ENCODE measurements at places on chromosomes 11 and 22.

GRCh38 chr11:2105511-2105910, 33.7 kb downstream of the IGF2 start:
- no peak for DNase-seq

GRCh38 chr11:124081483-124081882, 33.8 kb upstream of the VWA5A start:
- no peak for DNase-seq

- DNase-seq = no peak
Measured at GRCh38 chr11:1763336-1763795, 361 bp downstream of the CTSD start.

DNA sequence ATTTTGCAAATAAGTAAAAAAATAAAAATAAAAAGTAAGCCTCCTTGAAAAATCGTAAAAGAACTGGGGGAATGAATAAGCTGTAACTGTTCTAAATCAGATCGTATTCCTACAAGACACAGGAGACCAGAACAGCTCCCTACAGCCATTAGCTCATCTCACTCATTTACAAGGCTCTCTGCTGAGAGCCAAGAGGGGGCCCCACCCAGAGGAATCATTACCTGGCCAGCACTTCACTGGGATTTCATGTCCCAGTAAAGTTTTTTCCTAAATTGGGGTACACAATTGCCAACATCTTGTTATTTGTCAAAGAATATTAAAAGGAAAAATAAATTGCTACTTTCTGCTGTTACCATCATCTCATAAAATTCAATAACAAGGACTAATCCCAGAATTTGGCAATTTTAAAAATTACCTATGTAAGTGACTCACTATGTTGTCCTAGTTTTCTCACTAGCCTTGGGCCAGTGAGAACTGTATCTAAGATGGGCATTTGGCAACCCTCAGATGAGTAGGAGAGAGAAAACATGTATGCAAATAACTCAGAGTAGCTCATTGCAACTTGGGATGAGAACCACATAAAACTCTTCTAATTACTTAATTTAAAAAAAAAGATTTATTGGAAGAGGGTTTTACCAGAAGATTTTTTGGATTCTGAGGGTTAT, 18.4 kb upstream of the SMTN start:
- DNase-seq = no peak

GRCh38 chr11:76695133-76695532, 24.6 kb upstream of the LRRC32 start:
- DNase-seq = no peak

DNA sequence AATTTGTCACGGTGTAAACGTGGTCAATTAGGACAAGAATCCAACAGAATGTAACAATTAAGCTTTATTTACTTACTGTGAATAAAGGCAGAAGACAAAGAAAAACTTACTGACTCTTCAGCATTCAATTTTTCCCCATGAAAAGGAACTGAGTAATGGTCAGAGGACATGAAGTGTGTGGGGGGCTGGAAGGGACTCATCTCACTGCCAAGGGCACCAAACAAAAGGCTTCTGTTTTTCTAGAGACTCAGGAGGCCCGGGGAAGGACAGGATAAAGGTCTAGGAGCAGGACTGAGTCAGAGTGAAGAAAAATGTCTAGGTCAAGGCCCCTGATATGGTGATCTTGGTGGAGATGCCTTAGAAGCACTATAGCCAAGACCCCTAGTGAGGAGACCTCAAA, 564.2 kb upstream of the ANO5 start:
- no peak for DNase-seq

DNA sequence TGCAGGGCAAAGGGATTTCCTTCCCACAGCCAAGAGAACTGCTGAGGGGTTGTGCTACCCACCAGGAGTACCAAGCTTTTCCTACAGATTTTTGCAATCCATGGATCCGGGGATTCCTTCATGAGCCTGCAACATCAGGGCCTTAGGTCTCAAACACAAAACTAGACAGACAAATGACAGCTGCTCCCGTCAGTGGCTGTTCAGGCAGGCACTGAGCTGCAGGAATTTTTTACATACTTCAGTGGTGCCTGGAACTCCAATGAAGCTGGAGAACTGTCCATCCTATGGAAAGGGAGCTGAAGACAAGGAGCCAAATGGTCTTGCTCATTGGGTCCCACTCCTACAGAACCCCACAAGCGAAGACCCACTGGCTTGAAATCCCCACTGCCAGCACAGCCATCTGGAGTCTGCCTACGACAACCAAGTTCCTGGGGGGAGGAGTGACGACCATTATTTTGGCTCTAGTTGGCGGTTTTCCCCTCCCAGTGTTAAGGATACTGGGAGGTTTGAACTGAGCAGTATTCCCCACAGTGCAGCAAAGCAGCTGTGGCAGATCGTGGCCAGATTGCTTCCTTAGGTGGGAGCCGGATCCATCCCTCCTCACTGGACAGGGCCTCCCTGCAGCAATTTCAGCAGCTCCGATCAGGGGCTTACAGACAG, 157.7 kb upstream of the TMEM45B start:
- no peak for DNase-seq

- no peak for DNase-seq
Measured at GRCh38 chr11:33884601-33885000, 7.3 kb downstream of the LMO2 start.

DNA sequence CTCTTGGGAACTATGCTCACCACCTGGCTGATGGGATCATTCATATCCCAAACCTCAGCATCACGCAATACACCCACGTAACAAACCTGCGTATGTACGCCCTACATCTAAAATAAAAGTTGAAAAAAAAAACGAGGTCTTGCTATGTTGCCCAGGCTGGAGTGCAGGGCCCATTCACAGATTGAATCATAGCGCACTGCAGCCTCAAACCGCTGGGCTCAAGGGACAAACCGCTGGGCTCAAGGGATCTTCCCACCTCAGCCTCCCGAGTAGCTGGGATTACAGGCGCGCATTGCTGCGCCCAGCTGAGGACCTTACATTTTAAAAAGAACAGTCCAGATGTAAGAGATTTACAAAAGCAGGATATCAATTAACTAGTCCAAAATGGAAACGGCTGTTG, 41.9 kb upstream of the EMID1 start:
- no peak for DNase-seq

GRCh38 chr11:105588001-105588400, 21.9 kb upstream of the GRIA4 start:
- DNase-seq = no peak

GRCh38 chr11:80724366-80724765, 1283.5 kb upstream of the TENM4 start:
- DNase-seq = no peak

DNA sequence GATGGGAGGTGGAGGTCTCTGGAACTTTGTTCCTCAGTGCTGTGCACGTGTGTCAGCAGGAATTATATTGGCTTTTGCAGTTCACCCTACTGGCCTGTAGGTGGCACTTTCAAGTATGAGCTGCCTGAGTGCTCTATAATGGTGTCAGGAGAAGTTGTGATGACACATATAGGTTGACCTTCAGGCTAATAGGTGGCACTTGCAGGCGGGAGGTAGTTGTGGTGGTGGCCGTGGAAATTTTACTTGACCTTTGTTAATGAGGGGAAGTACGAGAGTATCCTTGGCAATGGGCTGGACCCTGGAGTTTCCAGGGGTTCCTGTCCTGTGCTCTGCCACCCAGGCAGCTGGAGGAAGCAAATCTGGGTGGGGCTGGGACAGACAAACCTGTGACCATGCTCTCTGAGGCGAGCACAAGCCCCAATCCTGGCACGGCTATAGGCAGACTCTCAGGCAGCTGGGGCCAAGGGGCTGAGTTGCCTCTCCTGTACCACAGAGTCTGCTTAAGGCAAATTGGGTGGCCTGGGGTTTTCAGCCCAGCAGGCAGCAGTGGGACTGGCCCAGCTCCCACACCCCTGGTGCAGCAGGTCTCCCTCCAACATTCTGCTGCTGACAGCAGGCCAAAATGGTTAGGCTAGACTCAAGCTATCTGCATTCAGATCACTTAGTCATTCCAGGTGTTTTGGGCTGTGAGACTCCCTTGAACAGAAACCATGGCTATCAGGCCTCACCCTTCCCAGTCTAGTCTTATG, 147.5 kb upstream of the CTSC start:
- DNase-seq = peak; percentile 25

- DNase-seq = no peak
Measured at GRCh38 chr11:34977089-34977912, 60.9 kb downstream of the PDHX start.

DNA sequence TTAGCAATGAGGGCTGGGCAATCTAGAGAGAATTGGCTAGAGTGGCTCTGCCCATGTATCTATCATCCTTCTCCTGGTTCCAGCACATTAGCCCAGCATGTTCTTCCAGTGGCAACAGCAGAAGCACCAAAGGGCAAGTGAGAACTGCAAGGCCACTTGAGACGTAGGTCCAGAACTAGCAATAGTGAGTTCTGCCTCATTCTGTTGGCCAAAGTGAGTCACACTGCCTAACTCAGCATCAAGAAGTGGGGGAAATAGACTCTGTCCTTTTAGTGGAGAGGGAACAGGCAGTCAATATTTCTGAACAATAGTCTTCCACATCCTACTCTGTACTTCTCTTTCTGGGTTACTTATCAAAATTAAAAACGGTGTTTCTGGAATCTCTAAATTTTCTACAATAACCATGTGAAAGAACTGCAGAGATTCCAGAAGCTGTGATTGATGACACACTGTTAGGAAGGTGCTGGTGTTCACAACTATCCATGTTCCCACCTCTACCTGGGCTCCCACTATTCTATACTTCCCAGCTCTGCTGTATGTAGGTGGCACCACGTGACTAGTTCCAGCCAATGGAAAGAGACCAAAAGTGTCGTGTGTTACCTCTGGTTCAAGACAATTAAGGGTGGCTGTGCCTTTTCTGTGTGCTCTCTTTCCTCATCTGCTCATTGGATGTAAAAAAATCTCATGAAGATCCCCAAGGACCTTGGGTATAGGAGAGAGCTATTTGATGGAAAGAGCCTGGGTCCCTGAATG, 23.4 kb upstream of the GRK3 start:
- DNase-seq = no peak

GRCh38 chr11:91786097-91786496, 438.5 kb upstream of the FAT3 start:
- DNase-seq = no peak

DNA sequence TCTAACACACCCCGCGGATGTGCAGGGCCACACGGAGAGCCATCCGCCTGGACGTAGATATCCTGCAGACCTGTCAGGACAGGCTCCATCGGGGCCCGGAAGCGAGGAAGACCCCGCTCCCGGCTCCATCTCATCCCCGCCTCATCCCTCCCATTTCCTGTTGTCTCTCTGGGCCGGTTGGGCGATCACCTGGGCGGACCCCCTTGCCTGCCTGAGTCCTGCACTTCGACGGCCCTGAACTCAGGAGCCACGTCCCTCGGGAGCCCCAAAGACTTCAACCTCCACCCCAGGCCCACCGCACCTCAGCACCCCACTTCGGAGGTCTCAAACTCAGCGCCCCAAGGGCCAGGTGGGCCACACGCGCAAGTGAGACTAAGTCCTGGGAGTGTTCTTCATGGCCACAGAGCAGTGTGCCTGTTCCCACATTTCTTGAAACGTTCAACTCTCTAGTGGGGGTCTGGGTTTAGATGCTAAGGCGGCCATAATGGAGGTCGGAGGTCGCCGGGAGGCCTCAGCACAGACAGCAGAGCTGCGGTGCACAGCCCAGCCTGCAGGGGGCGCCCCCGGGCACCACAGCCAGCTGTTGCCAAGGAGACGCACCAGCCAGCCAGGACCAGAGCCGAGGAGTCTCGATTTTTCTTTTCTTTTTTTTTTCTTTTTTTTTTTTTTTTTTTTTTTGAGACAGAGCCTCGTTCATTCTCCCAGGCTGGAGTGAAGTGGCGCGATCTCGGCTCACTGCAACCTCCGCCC, 26.0 kb upstream of the FADD start:
- no peak for DNase-seq

GRCh38 chr11:25734591-25735211, 597.2 kb upstream of the ANO3 start:
- DNase-seq = no peak

DNA sequence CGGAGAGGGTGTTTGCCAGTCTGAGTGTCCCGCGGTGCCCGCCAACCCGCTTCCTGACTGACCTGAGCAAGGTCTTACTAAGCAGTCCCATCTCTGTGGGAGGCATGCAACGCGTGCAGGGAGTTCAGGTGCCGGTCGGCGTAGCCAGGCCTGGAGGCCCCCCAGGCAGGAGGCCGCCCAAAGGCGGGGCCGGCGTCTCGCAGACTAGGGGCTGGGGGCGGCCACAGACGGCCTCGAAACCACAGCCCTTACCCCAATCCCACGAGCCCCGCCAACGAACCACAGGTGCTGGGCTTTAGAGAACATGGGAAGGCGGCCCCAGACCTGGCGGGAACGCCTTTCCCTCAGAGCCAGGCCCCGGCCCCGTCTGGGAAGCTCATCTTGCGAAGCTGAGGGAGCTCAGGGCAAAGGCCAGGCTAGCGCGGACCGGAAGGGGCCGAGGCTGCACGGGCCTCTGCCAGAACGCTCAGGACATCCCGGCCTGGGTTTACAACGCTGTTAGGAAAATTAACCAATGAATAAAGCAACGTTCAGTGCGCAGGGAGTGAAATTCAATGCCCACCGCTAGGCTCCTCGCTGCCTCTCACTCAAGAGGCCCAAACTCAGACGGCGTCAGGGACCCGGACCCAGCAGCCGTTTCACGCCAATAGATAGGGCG, 2.1 kb upstream of the MTFP1 start:
- no peak for DNase-seq

GRCh38 chr11:11915625-11916024, 73.9 kb downstream of the USP47 start:
- DNase-seq = no peak

DNA sequence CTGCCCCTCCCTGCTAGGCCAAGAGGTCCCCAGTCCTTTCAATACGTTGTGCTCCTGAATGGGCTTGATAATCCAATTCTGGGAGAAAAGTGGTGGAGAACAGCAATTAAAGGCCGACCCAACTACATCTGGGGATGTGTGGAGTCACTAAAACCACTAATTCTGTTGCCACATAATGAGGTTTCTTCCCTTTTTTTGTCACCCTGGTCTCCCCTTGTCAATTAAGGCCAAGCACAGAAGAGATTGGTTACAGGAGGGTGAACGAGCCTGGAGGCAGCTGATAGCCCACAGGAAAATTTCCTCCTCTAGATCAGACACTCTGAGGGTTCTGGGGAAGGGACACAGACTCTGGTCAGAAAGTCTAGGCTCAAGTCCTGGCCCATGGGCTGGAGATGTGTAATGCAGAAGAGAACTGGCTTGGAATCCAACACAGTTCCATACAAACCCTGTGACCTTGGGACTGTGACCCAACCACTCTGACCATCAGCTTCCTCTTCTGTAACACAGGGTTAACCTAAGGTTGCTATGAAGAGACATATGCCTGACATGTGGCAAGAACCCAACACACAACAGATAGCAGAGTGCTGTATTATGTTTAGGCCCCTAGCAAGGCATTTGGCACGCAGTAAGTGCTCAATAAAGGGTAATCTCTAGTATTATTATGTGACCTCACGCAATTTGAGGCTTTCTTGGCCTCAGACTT, 146.4 kb downstream of the CHST1 start:
- DNase-seq = no peak

DNA sequence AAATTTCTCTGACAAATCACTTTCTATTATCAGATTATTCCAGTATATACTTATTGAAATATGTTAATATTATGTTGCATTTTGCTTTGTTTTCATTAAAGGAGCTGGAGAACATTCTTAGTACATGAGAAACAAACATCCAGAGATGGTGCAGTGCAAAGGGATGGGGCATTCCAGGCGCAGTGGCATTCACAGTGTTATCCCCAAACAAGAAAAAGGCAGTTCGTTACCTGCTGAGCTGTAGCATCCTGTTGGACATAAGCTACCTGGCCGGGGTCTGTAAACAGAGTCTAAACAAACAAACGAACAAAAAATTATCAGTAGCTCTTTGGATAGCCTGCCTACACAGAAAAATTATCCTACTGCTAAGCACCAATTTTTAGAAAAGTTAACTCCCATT, 47.4 kb downstream of the PRDM10 start:
- no peak for DNase-seq

- DNase-seq = no peak
Measured at GRCh38 chr11:79092791-79093353, 348.0 kb downstream of the TENM4 start.

Data from NCI-H1694 treated with DMSO at 0.1 percent for 48 hours (cell line).